CD4-positive, alpha-beta T cell treated with Interleukin-2 at 100 ng/mL for 4 hours (primary cell): ENCODE measurements at places on chromosomes 4 and X.

- DNase-seq: no peak
Measured at GRCh38 chr4:57023104-57023503, 44.4 kb downstream of the POLR2B start.

DNA sequence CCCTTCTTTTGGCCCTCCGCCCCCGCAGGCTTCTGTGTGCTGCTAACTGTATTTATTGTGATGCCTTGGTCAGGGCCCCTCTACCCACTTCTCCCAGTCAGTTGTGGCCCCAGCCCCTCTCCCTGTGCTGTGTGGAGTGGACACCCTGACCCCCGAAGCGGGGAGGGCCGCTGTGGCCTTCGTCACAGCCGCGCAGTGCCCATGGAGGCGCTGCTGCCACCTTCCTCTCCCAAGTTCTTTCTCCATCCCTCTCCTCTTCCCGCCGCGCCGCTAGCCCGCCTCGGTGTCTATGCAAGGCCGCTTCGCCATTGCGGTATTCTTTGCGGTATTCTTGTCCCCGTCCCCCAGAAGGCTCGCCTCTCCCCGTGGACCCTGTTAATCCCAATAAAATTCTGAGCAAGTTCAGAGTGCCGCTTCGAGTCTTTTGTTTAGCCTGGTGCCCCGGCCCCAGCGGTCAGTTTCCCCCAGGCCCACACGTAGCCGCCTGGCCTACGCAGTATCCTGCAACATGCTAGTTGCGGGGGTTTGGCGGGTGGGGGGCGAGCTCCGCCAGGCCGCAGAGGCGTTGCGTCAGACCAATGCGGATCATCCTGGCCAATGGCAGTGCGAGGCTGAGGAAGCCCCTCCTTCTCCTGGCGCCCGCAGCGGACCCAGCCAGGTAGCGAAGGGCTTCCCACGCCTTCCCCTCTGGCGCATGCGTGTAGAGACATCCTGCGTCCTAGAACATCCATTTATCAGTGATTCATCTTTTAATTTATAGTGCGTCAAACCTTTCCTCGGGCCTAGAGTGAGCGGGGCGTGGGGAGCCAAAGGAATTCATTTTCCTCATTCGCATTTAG is 5.6 kb upstream of the KANTR start:
- DNase-seq: peak; percentile 86

DNA sequence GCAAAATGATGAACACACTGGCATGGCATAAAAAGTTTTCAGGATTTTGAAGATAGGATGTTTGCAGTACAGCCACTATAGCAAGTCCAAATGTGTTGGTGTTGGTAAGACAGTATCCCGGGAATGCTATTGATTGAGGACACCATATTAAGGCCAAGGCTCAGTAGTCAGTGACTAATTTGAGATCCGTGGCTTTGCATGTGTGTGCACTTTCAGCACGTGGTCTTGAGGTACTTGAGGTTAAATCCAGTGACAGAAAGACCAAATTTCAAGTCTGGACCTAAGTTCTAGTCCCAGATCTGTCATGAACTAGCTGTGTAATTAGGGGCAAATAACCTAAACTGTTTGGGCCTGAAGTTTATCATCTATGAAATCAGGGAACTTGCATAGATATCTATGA is 76.5 kb upstream of the ETNPPL start:
- DNase-seq: no peak

DNA sequence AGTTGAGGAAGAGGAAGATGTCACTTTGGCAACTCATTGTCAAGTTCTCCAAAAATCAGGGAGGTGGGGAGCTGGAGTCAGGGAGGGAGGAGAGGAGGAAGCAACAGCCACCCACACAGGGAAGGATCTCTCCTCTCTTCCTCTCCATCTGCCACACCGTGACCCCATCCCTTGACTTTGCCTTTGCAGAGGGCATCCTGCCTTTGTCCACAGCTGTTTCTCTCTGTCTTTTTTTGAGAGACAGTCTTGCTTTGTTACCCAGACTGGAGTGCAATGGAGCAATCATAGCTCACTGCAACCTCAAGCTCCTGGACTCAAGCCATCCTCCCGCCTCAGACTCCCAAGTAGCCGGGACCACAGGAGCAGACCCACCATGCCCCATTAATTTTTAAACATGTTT is 276.0 kb downstream of the SHOX start:
- no peak for DNase-seq

DNA sequence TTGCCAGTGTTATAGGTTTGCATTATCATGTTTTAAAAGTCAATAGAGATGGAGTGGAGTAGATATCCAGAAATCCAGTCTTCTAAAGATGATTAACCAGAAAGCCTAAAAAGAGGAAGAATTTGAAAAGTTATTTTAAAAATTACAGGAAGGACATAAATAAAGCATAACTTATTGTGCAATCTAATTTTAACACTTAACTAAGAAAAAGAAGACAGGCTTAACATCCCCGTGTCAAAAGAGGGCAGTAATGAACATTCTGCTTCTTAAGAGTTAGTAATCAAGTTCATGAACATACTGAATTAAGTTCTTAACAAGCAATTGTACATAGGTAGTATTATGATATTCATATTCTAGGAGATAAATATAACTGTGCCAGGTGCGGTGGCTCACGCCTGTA is 39.3 kb downstream of the ELF2 start:
- DNase-seq: no peak

DNA sequence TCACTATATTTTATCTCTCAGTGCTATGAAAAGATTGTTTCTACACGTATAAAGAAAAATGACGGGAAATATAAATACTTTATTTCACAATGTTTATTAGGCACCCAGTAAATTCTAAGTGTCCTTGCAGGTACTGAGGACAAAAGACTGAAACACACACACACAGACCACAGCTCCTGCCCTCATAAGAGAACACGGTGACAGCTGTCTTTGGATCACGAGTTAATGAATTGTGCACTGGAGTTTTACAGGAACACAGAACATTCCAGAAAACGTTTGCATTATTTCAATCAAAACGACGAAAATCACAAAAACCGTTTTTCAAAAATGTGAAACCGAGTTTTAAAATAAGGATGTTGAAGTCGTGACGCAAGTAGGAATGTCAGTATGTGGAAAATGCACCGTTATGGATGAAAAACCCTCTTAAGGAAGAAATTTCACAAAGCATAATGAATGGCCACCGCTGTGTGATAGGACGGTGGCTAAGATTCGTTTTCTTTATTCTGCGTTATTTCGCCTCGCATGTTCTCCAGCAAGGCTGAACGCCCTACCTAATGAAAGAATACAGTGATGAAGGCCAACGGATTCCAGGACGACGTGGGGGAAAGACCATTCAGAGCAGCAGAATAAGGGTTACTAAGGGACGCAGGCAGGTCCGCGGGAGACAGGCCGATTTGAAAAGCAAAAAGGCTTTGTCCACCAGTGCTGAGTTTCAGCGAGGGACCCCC is 24.2 kb downstream of the FAM156A start:
- DNase-seq: no peak

GRCh38 chr4:108135549-108136209 is 33.1 kb downstream of the LEF1 start:
- no peak for DNase-seq

- no peak for DNase-seq
Measured at GRCh38 chr4:183797445-183798300, 107.4 kb upstream of the STOX2 start.

DNA sequence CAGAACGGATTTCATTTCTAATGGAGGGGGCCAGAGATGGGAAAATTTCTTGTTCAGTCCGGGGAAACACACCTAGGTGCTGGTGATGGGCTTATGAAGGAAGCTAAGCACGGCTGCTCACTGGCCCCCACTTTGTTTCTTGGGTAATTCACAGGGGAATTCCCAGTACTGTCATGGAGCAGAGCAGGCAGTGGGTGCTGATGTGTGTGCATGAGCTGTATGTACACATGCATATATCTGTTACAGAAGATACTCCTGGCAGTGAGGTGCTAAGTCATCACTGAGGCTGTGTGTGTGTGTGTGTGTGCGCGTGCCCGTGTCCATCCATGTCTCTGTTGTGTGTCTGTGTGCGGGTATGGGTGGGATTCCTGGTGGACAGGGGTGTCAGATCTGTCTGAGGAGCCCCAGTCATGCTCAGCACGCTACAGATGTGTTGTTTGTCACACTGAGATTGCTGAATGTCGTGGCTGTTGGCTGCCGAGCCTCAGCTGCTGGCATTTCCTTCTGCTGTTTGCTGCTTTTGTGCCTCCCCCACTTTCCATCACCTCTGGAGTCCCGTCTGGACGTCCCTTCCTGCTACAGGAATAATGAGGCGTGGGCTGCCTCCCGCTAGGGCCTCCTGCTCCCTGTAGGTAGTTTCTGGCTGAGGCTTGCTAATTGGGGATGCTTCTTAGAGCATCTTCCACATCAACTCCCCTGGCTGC is 53.3 kb downstream of the JADE1 start:
- DNase-seq: peak; percentile 55

DNA sequence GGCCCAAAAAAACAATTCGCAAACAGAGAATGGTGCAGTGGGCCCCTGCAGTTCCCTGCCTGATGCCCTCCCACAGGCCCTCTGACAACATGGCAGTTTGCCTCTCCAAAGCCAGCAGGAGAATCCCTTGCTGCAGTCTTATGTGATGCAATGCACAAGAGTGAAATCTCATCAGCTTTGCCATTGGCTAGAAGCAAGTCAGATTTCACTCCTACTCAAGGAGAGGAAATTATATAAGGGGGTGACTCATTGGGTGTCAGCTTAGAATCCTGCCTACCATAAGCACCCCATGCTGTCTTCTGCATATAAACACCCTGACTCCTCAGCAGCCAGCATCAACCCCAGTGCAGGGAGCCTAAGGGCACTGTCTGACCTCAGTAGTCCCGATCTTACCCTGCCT is 157.3 kb upstream of the LDB2 start:
- DNase-seq: no peak

- no peak for DNase-seq
Measured at GRCh38 chrX:143634663-143635455, 1.0 kb downstream of the SLITRK4 start.

- DNase-seq: peak; percentile 20
Measured at GRCh38 chrX:85992811-85993229, 54.5 kb downstream of the CHM start.

GRCh38 chr4:100314057-100314456 is 123.8 kb upstream of the DDIT4L start:
- DNase-seq: no peak

DNA sequence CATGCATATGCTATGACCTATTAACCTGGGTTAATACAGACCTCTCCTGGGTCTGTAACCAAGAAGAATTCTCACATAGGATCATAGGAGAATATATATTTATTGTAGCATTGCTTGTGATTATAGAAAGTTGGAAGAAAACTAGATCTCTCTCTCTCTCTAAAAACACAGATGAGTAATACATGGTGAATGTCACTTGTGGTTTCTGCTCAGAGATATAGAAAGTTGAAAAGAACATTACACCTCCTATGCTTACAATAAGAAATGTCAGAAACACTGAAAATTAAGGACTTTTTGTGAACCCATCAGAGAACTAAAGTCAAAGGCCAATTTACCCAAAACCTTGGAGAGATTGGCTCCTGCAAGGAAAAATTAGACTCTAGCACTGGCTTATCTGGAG is 1389.5 kb downstream of the FAM133A start:
- DNase-seq: no peak

DNA sequence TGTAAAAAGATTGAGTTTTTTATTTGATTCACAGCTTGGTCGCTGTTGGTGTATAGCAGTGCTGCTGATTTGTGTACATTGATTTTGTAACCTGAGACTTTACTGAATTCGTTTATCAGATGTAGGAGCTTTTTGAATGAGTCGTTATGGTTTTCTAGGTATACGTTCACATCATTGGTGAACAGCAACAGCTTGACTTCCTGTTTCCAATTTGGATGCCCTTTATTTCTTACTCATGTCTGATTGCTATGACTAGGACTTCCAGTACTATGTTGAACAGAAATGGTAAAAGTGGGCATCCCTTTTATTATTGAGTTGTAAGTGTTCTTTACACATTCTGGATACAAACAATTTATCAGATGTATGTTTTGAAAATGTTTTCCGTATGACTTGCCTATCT is 76.0 kb downstream of the ADGRG4 start:
- DNase-seq: no peak

GRCh38 chr4:16770710-16771285 is 127.6 kb downstream of the LDB2 start:
- no peak for DNase-seq

GRCh38 chr4:48341776-48342605 is 662 bp downstream of the SLAIN2 start:
- peak; percentile 35 for DNase-seq

DNA sequence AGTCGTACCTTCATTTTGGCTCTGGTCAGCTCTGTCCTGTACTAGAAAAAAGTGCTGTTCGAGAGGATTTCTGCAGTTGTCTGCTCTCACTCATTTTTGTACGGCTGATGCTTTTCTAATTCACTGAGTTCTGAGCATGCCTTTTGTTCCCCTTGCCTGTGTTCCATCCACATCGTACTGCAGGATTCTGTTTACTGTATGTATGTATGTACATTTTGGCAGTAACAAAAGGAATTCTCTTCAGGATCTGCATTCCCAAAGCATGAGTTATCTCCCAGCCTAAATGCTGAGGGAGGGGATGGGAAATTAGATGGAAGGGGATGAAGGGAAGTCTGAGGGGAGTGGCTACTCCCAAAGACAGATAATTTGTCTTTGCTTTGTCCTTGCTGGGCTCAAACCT is 87.6 kb downstream of the GBA3 start:
- DNase-seq: no peak

- DNase-seq: no peak
Measured at GRCh38 chr4:85548116-85548515, 73.2 kb downstream of the ARHGAP24 start.

GRCh38 chr4:151917145-151917734 is 156.4 kb upstream of the GATB start:
- no peak for DNase-seq

DNA sequence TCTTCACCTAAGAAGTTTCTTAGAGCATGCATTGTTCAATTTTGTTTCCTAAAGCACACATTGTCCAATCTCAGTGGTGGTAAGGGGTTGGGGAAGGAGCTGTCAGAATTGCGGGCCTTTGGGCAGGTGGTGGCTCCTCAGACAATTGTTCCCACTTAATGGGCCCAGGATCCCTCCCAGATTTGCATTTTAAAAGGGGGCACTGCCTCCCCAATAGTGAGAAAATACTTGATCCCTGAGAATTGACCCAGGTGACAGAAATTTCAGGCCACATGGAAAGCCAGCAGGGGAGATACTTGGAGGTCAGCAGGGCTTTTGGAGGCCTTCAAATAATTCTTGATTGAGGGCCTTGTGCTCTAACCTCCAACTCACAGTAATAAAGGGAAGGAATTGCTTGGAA is 217.1 kb downstream of the ZNF674 start:
- DNase-seq: no peak

DNA sequence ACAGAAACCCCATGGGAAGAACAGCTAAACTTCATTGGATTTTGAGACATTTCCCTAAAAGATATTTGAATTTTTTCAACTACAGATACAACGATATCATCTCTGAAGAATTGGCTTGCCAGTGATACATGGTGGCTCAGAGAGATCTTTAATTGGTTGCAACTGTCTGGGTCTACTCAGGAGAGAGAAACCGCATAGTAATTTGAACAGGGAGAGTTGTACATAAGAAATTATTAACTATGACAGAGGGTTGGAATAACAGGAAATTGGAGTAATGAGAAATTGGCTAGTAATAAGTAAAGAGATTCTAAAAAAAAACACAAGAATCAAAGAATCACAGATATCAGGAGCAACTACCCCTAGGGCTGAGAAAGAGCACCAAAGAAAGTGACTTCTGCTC is 118.4 kb downstream of the KLHL13 start:
- DNase-seq: no peak
